ENCODE measurements at places on chromosomes 7 and 10. TPM values are rescaled to one million over a fixed set of nuclear protein-coding genes. Genes with fewer than 3 reads are reported as not detected.

Gene CRTAC1
- not detected for total RNA-seq

Gene TMEM139
- not detected for total RNA-seq

Gene CADPS2
- total RNA-seq, result 26.2 TPM

Gene SLC18A3
- total RNA-seq, result not detected

Gene YKT6
- total RNA-seq, result 95.2 TPM

Gene PAXIP1
- 10.5 TPM for total RNA-seq

Gene NME8
- not detected for total RNA-seq

Gene TFR2
- under 0.01 TPM for total RNA-seq

Gene ERVW-1
- total RNA-seq, result not detected

Gene PTF1A
- total RNA-seq, result not detected

Gene C10orf67
- not detected for total RNA-seq

Gene VWDE
- under 0.01 TPM for total RNA-seq

Gene ZNF804B
- not detected for total RNA-seq

Gene LRRTM3
- total RNA-seq, result not detected

Gene UNCX
- not detected for total RNA-seq

Gene MUC12
- total RNA-seq, result 0.59 TPM

Gene RASA4B
- 3.3 TPM for total RNA-seq

Gene AMPH
- 4.4 TPM for total RNA-seq

Gene MSMB
- not detected for total RNA-seq

Gene TRIM24
- total RNA-seq, result 8.0 TPM

Gene SAMD9
- total RNA-seq, result 30.4 TPM

Gene ORC5
- 22.1 TPM for total RNA-seq

Gene IQCE
- 18.8 TPM for total RNA-seq

Gene RAPGEF5
- 1.1 TPM for total RNA-seq

Gene INMT
- total RNA-seq, result 1.5 TPM

Gene GNA12
- total RNA-seq, result 32.7 TPM

Gene HMX3
- not detected for total RNA-seq

Gene SH2D4B
- total RNA-seq, result not detected

Gene FAM20C
- 46.0 TPM for total RNA-seq

Gene ATOH7
- not detected for total RNA-seq

Gene SLC13A1
- total RNA-seq, result not detected

Gene NUTM2B
- 0.88 TPM for total RNA-seq

Gene CCL24
- not detected for total RNA-seq

Gene GPC2
- 1.4 TPM for total RNA-seq

Gene SFTPA1
- total RNA-seq, result not detected

Gene NSUN6
- total RNA-seq, result 4.7 TPM

Gene EPHB6
- total RNA-seq, result 2.4 TPM

Gene ENTPD1
- total RNA-seq, result 10.6 TPM

Gene PAOX
- total RNA-seq, result 7.6 TPM

Gene SPDYE8
- total RNA-seq, result not detected

Gene CCDC201
- total RNA-seq, result not detected

Gene BEND7
- total RNA-seq, result 9.0 TPM

Gene ATG9B
- total RNA-seq, result not detected

Gene SFR1
- 9.7 TPM for total RNA-seq

Gene OGA
- 115 TPM for total RNA-seq

Gene HOXA2
- total RNA-seq, result 0.36 TPM

Gene PPP3CB
- 40.1 TPM for total RNA-seq

Gene BTBD16
- not detected for total RNA-seq

Gene ARHGAP21
- 165 TPM for total RNA-seq

Gene TFEC
- under 0.01 TPM for total RNA-seq

Gene ACSM6
- not detected for total RNA-seq

Gene SEMA4G
- under 0.01 TPM for total RNA-seq

Gene ADCYAP1R1
- total RNA-seq, result not detected

Gene GLUD1
- 221 TPM for total RNA-seq

Gene KCTD7
- 17.7 TPM for total RNA-seq

Gene FFAR4
- total RNA-seq, result not detected

Gene CNTNAP2
- total RNA-seq, result 7.6 TPM

Gene MKX
- 15.3 TPM for total RNA-seq

All from osteoblast (primary cell).